K562 (cell line): ENCODE measurements at places on chromosomes 4 and X. TPM values are rescaled to one million over a fixed set of nuclear protein-coding genes. Genes with fewer than 3 reads are reported as not detected.

The MAGEA2 gene
- 23.5 and 27.5 TPM in 2 replicates for total RNA-seq

DNA sequence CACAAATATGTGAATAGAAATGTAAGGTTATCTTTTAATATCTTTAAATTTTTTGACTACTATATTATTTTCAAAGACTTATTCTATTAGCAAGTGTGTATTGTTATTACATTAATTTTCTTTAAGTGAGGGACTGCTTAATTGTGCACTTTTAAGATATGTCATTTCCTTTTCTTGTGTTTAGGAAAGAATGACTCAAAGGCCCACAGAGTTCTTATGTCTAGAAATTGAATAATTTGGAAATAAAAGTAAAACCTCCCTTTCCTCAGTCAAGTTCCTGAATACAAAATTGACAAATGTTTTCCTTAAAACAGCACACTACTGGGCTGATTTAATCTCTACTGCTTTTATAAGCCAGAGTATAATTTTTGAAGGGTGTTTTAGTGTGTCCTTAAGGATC, 169.7 kb downstream of the TMEM47 start:
- no peak overlapping the region for H3K4me3 ChIP-seq
- H3K4me1 ChIP-seq = no peaks in the 10 kb centered on the region
- no peaks in the 10 kb centered on the region for H3K36me3 ChIP-seq
- H3K27ac ChIP-seq = no peak overlapping the region
- DNase-seq = no peak

- H3K4me1 ChIP-seq = no peaks in the 10 kb centered on the region
- no peak overlapping the region for H3K27ac ChIP-seq
- H3K4me3 ChIP-seq = no peak overlapping the region
- H3K27me3 ChIP-seq = no peaks in the 10 kb centered on the region
- no peak for DNase-seq
- H3K36me3 ChIP-seq = no peaks in the 10 kb centered on the region
Observed at GRCh38 chr4:155828628-155829027, 37.4 kb downstream of the ASIC5 start.

GRCh38 chr4:143375326-143376073, 38.8 kb downstream of the GAB1 start:
- no peak overlapping the region for H3K27ac ChIP-seq
- no peak overlapping the region for H3K4me3 ChIP-seq
- peak; percentile 57 for DNase-seq
- peaks cover 10% of the 10 kb centered on the region for H3K4me1 ChIP-seq
- no peaks in the 10 kb centered on the region for H3K27me3 ChIP-seq
